Cardiac ventricle fibroblast (primary cell): ENCODE measurements at places on chromosomes 5 and 9. TPM values are rescaled to one million over a fixed set of nuclear protein-coding genes. Genes with fewer than 3 reads are reported as not detected.

The CDX1 gene
- total RNA-seq: not detected in 2 replicates

The SOX30 gene
- total RNA-seq: not detected in 2 replicates

The OR1N1 gene
- not detected in 2 replicates for total RNA-seq

The IL4 gene
- not detected in 2 replicates for total RNA-seq

The FBXO4 gene
- total RNA-seq: 9.9 and 12.4 TPM in 2 replicates

The CATSPER3 gene
- total RNA-seq: not detected in 2 replicates

The QRFP gene
- total RNA-seq: not detected in 2 replicates

The EQTN gene
- not detected in 2 replicates for total RNA-seq

The SLC6A19 gene
- not detected in 2 replicates for total RNA-seq

The CNOT6 gene
- 8.7 and 11.1 TPM in 2 replicates for total RNA-seq

The RHOBTB3 gene
- total RNA-seq: 102 and 110 TPM in 2 replicates

The PAX5 gene
- total RNA-seq: not detected in 2 replicates
